Myocyte (in vitro differentiated cells): ENCODE measurements at places on chromosomes 1 and 21. TPM values are rescaled to one million over a fixed set of nuclear protein-coding genes. Genes with fewer than 3 reads are reported as not detected.

DNA sequence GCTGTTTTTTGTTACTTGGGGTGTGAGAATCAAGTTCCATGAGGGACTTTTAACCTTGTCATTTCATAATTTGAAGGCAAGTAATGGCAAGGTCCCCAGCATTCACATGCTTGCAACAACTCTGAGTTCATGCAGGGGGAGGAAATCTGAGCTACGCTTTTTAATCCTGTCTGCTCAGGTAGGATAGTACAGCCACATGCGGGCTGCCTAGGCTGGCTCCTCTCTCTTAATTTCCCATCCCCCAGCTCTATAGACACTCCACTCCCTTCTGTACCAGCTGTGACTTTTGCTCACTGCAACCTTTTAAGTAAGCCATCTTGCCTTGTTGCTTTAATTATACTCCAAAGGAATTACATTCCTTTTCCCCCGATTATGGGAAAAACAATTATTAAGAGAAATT, 30.1 kb downstream of the PTGFR start:
- DNase-seq = peak; percentile 9

- DNase-seq = no peak
These were observed 194.6 kb downstream of the TNR start for GRCh38 chr1:175548774-175549173.

CPTP gene
- 26.2 and 28.9 TPM in 2 replicates for total RNA-seq

PAQR6 gene
- 1.1 and 4.1 TPM in 2 replicates for total RNA-seq
